ENCODE measurements at places on chromosomes 7 and 10. TPM values are rescaled to one million over a fixed set of nuclear protein-coding genes. Genes with fewer than 3 reads are reported as not detected.

DNA sequence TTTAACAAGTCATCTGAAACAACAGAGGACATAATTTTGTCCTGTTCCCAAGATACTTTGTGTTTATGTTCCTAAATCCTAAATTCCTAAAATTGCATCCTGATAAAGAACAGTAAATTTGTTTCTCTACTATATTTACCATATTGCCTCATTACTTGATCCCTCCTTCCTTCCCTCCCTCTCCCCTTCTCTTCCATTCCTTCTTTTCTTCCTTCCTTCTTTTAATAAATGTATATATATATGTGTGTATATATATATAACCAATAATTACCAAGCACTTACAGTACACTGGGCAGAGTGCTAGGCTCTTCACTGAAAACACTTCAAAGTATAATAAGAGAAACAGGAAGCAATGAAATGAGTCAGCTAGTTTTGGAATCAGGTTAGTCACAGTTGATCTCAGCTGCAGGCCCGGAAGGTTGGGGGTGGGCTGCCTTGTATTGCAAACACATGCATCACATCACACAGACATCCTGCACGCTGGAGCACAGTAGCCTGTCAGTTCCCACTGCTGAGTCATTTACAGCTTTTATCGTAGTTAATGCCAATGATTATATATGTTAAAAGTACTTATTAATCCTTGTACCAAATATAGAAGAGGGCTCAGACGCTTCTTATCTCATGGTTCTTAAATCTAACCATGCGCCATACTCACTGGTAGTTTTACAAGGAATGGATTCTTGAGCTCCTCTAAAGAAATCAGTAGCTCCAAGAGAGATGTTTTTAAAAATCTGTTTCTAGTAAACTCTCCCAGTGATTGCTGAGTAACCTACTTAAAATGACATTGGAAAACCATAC is 551.7 kb downstream of the GRM8 start:
- DNase-seq = peak; percentile 52

Gene GTPBP10
- 15.2 TPM for total RNA-seq

GRCh38 chr7:52639126-52639525 is 396.3 kb upstream of the POM121L12 start:
- no peak for DNase-seq

- peak; percentile 94 for DNase-seq
These were observed 785 bp downstream of the WDR86 start for GRCh38 chr7:151408839-151409666.

- DNase-seq = no peak
These were observed 130.1 kb downstream of the CREB5 start for GRCh38 chr7:28542410-28542809.

Gene KCNIP2
- 2.0 TPM for total RNA-seq

Gene ZDHHC6
- 29.1 TPM for total RNA-seq

- no peak for DNase-seq
These were observed 23.6 kb upstream of the SRI start for GRCh38 chr7:88243345-88243909.
